Fibroblast of mammary gland (primary cell): ENCODE measurements at places on chromosomes 2 and 18.
A peak's percentile ranks its signal among the peaks of the same experiment; 100 is the strongest.

- peak; percentile 11 for DNase-seq
These were observed 148.6 kb downstream of the NCK2 start for GRCh38 chr2:105893011-105893995.

GRCh38 chr2:10303181-10303693 is 533 bp downstream of the HPCAL1 start:
- no peak for DNase-seq

- no peak for DNase-seq
These were observed 143.1 kb upstream of the ZNF236 start for GRCh38 chr18:76679259-76679658.

DNA sequence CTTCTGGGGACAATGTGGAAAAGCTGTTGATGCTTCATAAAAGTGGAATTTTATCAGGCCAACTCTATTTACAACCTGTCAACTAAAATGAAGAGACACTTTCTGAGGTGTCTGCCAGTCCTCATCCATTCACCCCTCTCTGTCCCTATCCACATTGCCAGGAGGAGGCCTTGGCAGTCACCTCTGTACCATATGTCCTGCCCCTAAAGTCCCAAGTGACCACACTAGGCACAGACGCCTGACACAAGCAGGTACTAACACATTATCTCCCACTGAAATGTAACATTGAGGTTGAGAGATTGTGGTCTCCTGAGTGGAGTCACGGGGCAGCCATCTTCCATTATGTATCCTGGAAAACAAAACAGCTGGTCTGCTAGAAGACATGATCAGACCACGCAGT is 71.4 kb downstream of the OSBPL1A start:
- no peak for DNase-seq

DNA sequence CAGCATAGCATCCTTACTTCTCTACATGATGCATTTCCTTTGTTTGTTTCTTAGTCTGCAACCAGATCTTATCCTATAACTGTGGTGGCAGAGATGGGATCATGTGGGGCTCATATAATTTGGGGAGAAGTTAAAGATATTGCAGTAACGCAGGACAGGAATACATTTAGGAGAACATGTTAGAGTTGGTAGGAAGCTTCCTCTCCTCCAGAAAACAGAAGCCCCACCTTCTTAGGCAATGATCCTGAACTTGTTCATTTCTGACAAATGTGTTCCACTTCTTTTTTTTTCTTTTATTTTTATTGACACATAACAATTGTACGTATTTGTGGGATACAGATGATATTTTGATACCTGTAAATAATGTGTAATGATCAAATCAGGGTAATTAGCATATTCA is 99.9 kb downstream of the VSNL1 start:
- DNase-seq = no peak

- no peak for DNase-seq
These were observed 10.6 kb downstream of the RNU2-63P start for GRCh38 chr2:88005776-88006175.

GRCh38 chr18:70261141-70261788 is 27.6 kb upstream of the SOCS6 start:
- no peak for DNase-seq

- no peak for DNase-seq
These were observed 63.2 kb upstream of the TPO start for GRCh38 chr2:1350111-1350510.

- no peak for DNase-seq
These were observed 57.4 kb downstream of the SP100 start for GRCh38 chr2:230473378-230473777.

DNA sequence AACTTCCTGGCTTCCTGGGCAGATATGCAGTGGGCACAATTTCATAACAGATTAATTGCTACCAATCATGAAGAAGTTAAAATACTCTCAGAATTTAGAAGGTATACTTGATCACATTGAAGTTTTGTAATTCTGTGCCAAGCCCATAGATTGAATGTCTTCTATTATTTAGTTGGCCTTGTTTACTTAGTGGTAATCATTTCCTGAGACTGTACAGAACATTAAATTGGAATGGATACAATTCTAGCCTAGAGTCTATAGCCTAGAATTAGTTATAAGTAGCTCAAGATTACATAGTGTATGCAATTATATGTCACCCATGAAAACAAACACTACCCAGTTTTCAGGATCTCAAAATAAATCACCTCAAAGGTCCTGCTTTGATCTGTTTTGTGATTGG is 615.8 kb downstream of the XIRP2 start:
- no peak for DNase-seq

- peak; percentile 57 for DNase-seq
These were observed 68.7 kb downstream of the DNAJC10 start for GRCh38 chr2:182784777-182785176.

- DNase-seq = peak; percentile 40
These were observed at the start of gene PARD3B for GRCh38 chr2:204544961-204545860. PARD3B (plus strand) TSS chr2:204545475; CDS start chr2:204546000, 525 bp downstream.

DNA sequence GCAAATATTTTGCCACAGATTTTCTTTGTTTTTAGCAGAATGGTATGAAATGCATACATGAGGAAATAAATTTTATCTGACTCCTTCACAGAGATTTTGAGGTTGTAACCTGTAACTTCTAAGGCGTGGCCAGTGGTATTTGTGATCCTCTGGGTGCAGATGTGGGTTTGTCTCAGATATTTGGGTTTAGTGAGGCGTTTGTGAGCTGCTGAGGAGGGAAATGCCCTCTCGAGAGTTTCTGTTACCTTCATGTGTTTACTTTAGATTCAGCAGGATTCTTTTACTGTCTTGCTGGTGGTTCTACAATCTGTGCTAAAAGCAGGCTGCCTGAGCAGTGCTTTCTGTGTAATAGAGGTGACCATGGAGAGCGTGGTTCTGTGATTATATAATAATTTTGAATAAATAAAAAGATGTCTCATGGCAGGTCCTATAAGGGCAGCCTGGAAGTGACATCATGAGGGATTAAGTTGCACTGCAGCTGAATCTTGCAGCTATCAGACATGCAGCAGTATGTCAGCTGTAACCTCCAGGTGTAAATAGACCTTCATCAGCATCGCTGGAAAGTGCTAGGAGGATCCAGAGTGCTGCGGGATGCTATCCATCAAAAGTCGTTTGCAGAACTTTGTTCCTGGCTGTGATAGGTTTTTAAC is 34.1 kb downstream of the TANC1 start:
- no peak for DNase-seq

DNA sequence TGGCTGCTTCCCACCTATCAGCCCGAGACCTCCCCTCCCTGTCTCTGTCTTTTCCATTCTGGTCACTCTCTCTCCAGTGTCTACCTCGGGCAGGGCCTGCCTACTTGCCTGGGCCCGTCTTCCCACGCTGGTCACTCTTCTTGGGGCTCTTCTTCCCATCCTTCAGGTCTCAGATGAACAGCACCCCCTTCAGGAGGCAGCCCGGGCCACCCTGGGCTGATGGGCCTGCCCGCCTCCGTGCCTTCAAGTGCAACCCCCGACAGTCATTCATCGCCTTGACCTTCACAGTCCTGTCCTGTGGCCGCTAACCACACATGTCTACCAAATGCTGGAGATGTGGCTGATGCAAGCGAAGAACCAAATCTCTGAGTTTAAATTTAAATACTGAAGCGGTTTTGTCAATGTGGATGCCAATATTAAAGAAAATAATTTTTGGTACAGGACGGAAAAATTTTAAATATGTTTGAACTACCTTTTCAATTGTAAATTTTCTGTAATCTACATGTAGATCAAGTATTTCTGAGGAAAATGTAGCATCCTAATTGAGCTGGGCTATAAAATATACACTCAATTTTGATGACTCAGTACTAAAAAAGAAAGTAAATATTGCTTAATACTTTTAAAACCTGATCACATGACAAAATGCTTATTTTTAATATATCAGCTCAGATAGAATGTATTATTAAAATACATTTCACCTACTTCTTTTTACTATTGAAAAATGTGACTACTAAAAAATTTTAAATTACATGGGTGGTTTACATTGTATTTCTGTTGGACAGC is 96.4 kb downstream of the LAMA1 start:
- no peak for DNase-seq

GRCh38 chr2:173150087-173150486 is 74.4 kb downstream of the MAP3K20 start:
- DNase-seq = peak; percentile 92

DNA sequence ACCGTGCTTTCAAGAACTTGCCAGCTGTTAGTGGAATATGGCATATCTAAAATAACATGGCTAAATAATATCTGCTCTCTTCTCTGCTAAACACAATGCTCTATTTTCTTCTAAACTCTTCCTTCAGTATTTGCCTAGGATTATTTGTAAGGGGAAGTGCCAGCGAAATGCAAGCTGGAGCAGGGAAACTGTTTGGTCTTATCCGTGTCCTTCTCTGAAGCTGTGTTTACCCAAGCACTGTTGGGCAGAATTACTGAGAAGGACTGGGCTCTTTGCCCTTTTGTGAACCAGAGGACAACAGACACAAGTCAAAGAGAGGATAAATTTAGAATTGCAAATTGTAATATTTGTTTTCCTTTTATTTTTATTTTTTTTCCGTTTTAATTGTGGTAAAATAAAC is 23.6 kb downstream of the CPO start:
- DNase-seq = no peak

DNA sequence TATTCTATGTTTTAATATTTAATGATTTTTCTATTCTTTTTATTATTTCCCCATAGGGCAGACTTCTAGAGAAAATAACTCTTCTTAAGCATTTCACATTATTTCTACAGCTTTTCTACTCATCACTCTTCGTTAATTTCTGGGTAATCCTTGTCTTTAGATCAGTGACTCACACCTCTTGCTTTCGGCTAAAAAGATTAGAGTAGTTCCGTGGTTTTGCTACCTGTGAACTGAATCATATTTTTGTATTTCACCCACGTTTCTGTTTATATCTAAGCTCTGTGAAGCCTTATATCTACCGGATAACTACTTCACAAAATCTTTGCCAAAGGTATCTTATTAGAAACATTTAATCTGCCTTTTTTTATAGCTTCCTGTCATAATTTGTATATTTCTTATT is 685.5 kb upstream of the FSHR start:
- no peak for DNase-seq

DNA sequence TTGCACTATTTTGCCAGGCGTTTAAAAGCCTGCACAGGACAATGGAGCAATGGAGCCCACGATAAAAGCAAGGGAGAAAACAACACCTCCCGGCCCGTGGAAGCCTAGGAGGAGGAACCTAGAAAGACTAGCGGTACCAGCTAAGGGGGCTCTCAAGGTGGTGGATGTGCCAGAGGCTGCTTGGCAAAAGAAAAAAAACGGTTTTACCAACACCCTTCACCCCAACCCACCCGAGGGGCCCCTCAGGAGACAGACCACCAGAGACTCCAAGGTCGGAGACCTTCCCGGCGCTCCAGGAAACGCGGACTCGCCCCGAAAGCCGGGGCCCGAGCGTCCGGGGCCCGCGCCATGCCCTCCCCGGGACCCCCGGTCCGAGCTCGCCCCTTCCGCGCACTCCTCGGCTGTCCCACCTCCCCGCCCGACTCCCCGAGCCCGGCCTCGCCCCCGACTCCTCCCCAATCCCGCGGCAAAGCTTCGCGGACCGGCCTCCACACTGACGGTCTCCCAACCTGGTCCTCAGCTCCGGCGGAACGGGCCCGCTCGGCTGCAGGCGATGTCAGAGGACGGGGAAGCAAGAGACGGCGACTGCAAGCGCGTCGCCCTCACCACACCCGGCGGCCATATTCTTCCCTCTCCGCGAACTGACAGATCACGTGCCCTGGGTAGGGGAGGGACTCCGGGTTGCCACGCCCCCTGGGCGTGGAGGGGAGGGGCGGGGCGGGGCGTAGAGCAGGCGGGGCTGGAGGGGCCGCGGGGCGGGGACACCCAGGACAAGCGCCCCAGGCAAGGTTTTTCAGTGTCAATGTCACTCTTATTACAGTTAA is at the start of gene KIDINS220:
Gene KIDINS220, minus strand, starts transcription at position 643 of the 824 bp plus-strand sequence. CDS start 10,520 bp downstream, outside the sequence.
- DNase-seq = peak; percentile 76

GRCh38 chr18:76958692-76959341 is 136.5 kb downstream of the ZNF236 start:
- DNase-seq = no peak

GRCh38 chr2:202149155-202149762 is 76.2 kb downstream of the KIAA2012 start:
- DNase-seq = peak; percentile 70

GRCh38 chr2:2472881-2473280 is 141.8 kb upstream of the MYT1L start:
- DNase-seq = no peak

- DNase-seq = no peak
These were observed 35.5 kb downstream of the NXPH2 start for GRCh38 chr2:138744713-138745112.

- peak; percentile 98 for DNase-seq
These were observed 136.7 kb downstream of the LAMA3 start for GRCh38 chr18:23825978-23826405.

DNA sequence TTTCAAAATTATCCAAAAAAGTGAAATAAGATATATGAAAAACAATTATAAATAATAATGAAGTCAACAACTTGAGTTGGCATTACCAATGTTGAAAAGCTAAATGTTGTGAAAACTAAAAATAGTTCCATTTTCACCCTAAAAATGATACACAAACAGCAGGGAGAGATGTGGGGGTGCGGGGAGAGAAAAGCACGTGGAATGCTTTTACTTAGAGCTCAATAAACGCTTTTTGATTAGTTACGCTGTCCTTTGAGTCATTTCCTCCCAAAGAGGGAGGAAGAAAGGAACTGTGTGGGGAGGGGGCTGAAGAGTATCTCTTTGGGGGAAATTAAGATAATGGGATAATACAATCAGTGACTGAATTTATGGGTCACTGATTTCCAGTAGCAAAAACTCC is 29.2 kb downstream of the ZNF521 start:
- DNase-seq = no peak

GRCh38 chr2:111640480-111640879 is 243.5 kb downstream of the ANAPC1 start:
- DNase-seq = no peak

DNA sequence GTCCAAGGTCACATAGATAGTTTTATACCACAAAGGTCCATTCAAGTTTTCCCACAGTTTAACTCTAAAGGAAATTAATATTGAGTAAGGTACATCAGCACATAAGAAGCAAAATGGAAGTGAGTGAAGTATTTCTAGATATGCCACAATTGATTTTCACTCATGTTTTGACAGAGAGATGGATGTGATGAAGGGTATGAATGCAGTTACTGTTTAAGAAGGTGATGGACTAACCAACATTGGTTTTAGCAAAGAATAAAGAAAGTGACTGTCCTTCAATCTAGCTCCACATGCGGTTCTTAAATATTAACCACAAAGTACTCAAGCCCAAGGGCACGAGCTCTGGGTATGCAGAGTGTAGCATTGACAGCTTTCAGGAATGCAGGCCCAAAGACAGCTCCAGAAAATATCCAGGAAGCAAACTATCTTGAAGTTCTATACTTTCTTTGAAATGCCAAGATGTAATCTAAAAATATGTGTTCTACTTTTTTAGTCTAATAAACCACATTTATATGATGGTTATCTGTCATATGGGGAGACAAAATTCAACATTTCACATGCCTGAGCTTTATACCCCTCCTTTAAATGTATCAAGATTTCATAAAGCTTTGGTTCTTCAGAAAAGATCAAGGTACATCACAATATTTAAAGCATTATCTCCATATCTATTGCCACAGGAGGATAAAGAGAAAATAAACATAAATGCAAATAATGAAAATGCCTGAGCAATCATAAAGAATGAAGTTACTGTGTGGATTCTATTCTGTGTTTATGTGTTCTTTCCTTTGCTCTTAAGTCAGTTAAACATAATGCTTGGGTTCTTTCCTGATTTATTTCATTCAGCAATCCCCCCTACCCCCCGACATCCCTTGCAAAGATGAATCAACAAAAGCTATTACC is 6.7 kb upstream of the SCN1A start:
- DNase-seq = no peak

GRCh38 chr2:121294881-121295840 is 10.2 kb upstream of the TFCP2L1 start:
- no peak for DNase-seq

- DNase-seq = peak; percentile 67
These were observed 32.3 kb upstream of the XDH start for GRCh38 chr2:31446848-31447247.
